ENCODE measurements at places on chromosomes 7 and 10. TPM values are rescaled to one million over a fixed set of nuclear protein-coding genes. Genes with fewer than 3 reads are reported as not detected.

GRCh38 chr7:124843336-124843735 lies 77.7 kb upstream of the GPR37 start:
- DNase-seq: no peak

GRCh38 chr10:13829790-13830189 lies 243.0 kb downstream of the PRPF18 start:
- no peak for DNase-seq

GRCh38 chr7:138515001-138515528 lies 55.0 kb downstream of the TRIM24 start:
- DNase-seq: no peak

DNA sequence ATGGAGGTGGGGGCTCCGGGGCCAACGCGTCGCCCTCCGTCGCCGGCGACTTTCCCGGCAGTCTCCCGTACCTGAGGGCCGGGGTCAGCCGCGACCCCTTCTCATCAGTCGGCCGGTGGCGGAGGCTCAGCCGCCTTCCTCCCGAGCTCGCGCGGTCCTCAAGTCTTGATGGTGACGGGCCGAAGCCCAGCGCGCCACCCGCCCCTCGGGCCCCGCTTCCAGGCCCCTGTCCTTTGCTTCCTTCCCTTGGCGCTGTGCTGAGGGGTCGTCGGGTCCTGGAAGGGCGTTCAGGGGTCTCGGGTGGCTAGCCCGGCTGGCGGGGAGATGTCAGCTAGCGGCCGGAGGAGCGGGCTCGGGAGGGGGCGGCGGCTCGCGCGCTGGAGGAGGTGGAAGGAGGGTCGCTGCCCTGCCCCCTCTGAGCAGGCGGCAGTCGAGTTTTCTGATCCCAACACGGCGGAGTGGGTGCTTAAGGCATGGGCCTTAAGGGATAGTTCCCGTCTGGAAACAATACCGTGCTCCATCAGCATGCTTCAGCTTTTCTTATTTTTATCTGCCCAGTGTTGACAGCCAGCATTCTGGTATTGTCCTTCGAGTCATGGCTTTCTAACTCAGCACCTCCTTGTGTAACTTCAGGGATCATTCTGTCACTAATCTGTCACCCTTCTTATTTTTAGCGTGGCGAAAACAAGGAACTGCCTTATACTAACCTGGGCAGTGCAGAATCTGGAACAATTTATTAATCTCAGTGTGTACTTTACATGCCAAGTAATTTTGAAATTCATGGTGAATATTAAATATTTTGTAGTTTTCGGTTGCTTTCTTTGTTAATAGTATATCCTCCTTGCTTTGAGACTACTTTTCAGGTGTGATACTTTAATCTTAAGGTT lies 748 bp downstream of the PHTF2 start:
- DNase-seq: peak; percentile 46

GRCh38 chr7:157150882-157151281 lies 12.2 kb downstream of the UBE3C start:
- peak; percentile 87 for DNase-seq

DNA sequence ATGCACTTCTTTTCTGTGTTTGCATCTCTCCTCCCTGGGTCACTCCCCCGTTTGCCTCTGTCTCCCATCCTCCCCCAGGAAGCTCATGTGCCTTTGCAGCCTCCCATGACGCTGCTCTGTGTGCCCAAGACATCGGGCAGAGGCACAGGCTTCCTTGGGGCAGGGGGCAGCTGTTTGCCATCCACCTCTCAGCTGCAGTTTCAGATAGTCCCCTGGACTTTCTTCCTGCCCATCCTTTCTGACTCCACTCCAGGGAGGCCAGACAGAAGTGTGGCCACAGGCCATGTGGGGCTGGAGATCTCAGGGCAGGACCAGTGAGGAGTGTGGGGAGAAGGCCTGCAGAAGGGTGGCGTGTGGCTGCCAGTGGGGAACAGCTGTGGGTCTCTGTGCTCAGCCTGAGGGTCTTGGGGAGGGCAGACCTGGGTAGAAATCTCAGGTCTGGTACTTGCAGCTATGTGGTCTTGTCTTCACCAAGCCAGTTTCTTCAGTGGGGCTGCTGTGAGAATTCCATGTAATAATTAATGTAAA lies 10.6 kb upstream of the SAMD8 start:
- peak; percentile 66 for DNase-seq

DNA sequence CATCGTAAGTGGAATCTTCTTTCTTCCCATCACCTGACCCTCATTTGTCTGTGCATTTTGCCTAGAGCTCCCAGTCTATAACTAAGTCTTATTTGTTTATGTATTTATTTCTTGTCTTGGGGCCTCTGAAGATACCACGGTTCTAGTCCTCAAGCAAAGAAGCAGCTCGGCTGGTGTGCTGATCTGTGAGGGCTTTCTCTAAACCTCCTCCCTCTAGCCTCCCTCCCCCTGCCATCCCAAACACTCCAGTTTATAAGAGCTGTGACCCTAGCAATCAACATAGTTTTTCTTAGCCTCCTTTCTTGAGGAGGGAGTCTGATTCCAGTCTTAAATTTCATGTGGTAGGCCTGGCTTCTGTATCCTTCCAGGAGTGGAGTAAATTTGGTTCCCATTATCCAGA lies 15.7 kb upstream of the NDUFA5 start:
- no peak for DNase-seq

DNA sequence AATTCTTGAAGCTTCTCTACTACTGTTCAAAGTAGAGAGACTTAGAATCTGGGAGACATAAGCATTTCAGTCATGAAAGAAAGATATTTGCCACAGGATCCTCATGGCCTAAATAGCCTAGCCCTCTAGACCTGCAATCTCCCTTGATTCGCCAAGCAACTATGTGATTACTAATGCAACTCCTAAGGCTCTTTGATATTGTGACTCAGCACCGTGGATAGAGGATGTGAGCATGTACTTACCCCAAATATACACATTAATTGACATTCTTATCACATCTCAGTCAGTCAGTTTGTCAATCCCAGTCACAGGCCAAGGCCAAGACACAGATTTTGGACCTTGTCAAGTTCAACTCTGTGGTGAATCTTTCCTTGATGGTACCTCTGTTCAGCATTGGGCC lies 42.6 kb downstream of the GPR37 start:
- peak; percentile 47 for DNase-seq

DNA sequence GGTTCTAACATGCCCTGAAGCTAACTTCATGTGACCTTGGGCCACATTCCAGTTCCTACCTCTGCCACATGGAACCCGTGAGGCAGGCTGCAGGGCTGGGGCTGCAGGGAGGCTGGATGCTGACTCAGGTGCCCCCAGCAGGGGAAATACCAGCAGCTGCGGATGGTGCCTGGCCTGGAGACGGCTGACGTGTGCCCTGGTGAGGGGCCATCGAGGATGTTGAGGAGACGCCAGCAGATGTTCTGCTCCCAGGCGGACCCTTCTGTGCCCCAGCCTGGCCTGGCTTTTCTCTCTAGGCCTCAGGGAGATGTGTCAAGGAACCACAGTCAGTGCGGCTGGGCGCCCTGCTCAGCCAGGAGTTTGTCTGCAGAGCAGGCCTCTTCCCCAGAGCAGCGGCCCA lies 8.8 kb downstream of the BAG3 start:
- DNase-seq: no peak

DNA sequence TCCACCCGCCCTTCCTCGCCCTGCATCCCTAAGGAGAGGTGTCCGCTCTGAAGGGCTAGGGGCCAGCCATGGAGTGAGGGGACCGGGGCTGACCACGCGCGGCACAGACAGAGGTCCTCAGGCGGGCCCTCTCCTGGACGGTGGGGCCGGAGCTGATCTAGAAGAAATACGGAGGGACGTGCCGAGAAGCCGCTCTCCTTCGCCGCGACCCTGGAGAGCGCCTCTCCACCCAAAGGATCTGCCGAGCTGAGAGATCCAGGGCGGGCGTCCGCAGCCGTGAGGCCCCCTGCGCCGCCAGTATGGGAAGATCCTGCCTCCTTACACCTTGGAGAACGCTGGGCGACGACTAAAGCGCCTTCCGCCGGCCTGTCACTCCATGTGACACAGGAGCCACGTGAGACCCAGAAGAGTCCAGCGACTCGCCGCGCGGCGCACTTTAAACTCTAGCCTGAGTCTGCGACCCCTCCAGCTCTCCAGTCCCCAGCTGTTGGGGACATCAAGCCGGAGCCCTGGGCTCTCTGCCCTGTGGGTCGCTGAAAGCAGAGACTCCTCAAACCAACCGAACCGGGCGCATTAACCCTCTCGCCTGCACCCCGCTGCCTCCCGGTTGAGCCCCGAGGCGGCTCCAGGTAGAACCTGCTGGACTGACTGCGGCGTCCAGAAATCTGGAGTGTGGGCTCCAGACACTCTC lies 1.5 kb upstream of the SFMBT2 start:
- DNase-seq: no peak

- no peak for DNase-seq
Observed at GRCh38 chr10:86204421-86205305, 161.9 kb downstream of the GRID1 start.

DNA sequence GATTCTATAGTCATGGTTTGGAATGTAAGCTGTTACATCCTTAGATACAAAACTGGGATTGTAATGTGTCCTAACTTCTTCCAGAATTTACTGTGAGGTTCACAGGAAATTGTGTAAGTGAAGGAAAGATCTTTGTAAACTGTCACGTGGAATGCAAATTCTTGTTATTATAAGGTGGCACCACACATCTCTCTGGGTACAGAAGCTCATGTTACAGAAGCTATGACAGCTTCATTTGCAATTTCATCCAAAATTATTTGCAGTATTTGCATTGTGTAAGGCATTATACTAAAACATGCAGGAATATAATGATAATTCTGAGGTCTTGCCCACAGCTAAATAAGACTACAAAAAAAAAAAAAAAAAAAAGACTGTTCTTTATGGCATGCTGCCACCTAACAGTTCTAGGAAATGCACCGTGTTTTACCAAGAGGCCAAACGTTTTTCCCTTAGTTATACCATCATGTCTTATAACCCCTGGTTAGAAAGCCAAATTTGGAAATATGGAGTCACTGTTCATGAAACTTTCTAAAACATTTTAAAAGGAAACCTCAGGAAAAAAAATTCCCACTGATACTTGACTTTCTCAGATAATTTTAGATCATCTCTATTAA lies 17.6 kb downstream of the MINDY3 start:
- DNase-seq: no peak

- DNase-seq: no peak
Observed at GRCh38 chr10:1050554-1050953, 1.6 kb upstream of the IDI1 start.

DNA sequence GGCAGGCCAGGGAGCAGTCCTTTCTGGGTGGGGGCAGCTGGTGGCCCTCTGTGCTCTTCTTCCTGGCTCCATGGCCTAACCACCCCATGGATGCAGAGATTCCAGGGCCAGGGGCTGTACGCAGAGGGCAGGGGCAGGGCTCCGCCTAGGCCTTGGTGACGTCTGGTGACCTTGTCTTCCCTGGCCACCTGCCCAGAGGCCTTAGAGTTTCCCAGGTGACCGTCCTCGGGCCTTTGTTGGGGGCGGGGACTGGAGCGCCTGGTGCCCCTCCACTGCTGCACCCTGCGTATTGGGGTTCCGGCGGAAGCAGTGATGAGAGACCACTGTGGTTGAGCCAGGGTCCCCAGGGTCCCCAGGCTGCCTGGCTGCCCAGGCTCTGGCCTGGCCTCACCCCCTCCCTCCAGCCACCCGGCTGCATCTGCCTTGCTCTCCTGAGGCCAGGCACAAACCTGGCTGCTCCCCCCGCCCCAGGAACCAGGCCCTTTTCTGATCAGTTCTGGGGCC lies 10.3 kb downstream of the PWWP2B start:
- DNase-seq: no peak

DNA sequence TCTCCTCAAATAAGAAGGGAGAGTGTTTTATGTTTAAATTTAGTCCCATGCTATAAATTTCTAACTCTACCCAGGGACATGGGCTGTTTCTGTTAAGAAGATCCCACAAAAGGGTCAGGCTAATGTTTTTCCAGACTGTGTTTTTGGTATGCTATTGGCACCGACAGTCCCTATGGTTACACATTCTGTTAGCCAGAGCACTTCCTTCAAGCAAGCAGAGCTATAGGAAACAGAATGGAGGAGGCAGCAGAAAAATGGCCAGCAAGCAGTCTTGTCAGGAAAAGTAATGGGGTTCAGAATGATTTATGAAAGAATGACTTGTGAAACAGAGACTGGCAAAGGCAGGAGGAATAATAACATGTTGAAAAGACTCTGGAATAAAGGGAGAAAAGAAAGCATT lies 44.8 kb upstream of the PHYHIPL start:
- no peak for DNase-seq

- DNase-seq: peak; percentile 90
Observed at GRCh38 chr10:49280001-49280408, 19.0 kb upstream of the C10orf71 start.

DNA sequence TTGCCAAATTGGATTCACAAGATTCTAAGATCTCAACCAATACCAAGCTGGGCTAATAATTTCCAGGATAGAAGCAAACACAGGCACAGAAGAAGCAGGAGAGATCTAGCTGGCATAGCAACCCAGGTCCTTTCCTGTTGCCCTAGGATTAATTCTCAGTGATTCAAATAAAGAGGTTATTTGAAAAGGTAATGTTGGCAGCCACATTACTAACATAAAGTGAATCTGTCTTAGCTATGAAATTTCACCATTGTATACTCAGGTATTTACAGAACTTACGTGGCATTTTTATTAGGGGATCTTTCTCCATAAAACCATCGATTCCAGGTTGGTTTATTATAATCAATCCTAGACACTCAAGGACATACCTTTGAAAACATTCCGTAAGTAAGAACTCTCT lies 379.3 kb upstream of the POM121L12 start:
- DNase-seq: no peak

DNA sequence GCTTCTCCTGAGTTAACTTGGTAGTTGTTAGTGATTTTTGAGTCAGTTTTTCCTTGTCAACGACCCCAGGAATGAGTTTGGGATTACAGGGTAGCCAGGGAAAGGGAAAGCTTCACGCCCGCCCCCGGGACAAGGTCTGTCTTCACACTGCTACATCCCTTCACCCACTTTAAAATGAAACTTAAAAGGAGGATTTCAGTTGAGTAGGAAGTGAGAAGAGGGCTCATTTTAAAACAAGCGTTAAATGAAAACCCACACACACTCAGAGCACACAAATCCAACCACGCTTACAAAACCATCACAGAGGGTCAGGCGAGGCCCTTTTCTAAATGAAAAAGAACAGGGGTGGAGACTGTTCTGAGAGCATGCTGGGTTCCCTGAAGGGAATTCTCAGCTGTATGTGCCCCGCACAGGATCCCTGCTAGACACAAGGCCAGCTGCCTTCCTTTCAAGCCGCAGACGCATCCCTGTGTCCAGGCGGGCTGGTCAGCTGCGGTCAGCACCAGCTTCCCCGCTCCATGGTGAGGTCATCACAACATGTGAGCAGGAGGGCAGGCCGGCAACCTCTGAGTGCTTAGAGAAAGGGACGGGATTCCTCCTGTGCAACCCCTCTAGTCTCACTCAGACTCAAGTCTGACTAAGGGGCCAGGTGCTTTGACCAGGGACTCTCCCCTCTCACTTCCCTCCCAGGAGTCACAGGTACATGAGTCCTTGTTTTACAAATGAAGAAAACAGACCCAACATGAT lies 111.8 kb downstream of the EGFR start:
- DNase-seq: no peak

Gene UCMA
- total RNA-seq: not detected

Gene MUC12
- 0.59 TPM for total RNA-seq

Gene PLEKHS1
- total RNA-seq: not detected

Gene ARPC1A
- 158 TPM for total RNA-seq

Gene PON1
- not detected for total RNA-seq

Gene CYP26A1
- not detected for total RNA-seq

Gene CALHM1
- not detected for total RNA-seq

Gene ASZ1
- total RNA-seq: not detected

Gene HILPDA
- 10.9 TPM for total RNA-seq
